Peyer's patch (tissue), 4 donors: ENCODE measurements at places on chromosomes 1 and 21. TPM values are rescaled to one million over a fixed set of nuclear protein-coding genes. Genes with fewer than 3 reads are reported as not detected.

DNA sequence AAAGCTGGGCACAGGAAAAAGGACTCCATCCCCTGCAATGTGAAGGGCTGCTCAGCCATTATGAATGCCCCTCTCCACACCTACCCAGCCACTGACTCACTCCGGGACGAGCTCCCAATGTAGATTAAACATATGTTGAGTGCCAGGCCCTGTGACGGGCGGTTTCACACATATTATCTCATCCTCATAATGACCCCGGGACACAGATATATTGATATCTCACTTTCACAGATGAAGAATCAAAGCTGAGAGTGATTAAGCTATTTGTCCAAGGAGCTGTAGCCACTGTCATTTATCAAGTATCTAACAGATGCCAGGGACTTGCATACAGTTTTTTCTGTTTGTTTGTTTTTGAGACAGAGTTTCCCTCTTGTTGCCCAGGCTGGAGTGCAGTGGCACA is 35.0 kb upstream of the SLC30A1 start:
- H3K4me1 ChIP-seq, result no peaks in the 10 kb centered on the region
- H3K27ac ChIP-seq, result peak overlapping the region; percentile 70
- peak; percentile 64 for DNase-seq
- no peak overlapping the region for H3K4me3 ChIP-seq
- no peaks in the 10 kb centered on the region for H3K27me3 ChIP-seq

- no peak overlapping the region for H3K4me3 ChIP-seq
- H3K27ac ChIP-seq, result no peak overlapping the region
- H3K36me3 ChIP-seq, result no peaks in the 10 kb centered on the region
- H3K27me3 ChIP-seq, result no peaks in the 10 kb centered on the region
Observed at GRCh38 chr1:65209005-65209885, 61.2 kb downstream of the AK4 start.

DNA sequence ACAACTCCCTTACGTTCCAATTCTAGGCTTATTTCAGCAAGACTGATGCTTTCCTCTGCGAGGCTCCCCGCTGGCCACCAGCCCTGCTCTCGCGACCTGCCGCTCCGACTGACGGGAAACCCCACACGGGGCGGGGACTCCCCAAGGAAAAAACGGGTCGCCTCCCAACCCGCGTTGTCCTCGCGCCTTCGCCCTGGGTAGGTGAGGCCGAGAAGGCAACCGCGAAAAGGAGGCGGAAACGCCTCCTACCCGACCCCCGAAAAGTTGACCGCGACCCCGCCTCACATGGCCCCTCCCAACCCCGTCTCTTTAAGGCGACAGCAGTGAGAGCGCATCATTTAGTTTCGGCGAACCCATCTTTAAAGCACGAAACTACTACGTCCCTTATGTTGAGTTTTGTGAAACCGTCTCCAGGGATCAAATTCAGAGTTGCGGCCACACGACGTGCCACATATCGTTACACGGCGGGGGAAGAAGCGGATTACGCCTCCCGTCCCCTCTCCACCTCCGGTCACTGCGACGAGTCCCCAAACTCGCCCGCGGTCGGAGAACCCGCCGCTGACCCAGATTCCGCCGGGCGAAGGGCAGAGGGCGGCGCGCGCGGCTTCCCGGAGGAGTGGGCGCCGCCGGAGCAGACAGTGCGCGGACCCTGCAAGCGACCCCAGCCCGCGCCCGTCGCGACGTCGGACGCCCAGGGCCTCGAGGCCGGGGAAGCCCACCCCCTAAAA is 1.2 kb downstream of the ANP32E start:
- H3K36me3 ChIP-seq, result no peaks in the 10 kb centered on the region
- DNase-seq, result peak; percentile 84
- peak overlapping the region; percentile 73 for H3K4me3 ChIP-seq
- peak overlapping the region; percentile 89 for H3K27ac ChIP-seq

The SLC2A5 gene
- 12.4 TPM for total RNA-seq

The UQCRHL gene
- 1.8 TPM for total RNA-seq
